ENCODE measurements at places on chromosomes 11 and 22.

- no peak for DNase-seq
These were observed 4.4 kb upstream of the KCNJ11 start for GRCh38 chr11:17392872-17393271.

GRCh38 chr11:67352546-67353316 is 615 bp downstream of the POLD4 start:
- peak; percentile 73 for DNase-seq

- no peak for DNase-seq
These were observed 13.0 kb downstream of the MYO7A start for GRCh38 chr11:77141034-77141433.

DNA sequence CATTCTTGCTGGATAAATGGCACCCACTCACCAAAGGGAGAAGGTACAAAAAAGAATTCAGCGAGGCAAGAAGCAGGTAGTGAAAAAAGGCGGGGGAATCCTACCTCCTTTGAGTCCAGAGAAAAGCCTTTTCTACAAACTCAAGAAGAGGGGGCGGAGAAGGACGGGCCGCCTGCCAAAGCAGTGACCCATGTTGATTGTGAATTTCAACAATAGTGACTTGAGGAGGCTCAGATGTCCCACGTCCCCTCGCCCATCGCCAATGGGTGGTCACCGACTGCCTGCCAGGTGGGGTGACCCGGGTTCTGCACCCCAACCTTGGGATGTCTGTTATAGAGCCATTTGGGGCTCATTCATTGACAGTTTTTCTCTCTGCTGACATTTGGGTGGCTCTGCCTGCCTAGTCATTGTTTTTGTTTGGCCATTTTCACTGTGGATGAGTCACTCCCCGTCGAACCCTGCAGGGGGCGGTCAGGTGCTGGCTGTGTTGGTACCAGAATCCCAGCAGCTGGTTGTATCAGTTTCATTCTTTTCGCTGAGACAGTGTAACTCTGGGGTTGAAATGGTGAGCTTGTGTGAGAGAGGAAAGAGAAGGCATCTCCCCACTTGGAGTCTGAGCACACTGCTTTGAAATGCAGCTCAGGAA is 163.4 kb upstream of the NCAM1 start:
- DNase-seq = no peak

- no peak for DNase-seq
These were observed 22.8 kb upstream of the TP53AIP1 start for GRCh38 chr11:128965485-128965884.

DNA sequence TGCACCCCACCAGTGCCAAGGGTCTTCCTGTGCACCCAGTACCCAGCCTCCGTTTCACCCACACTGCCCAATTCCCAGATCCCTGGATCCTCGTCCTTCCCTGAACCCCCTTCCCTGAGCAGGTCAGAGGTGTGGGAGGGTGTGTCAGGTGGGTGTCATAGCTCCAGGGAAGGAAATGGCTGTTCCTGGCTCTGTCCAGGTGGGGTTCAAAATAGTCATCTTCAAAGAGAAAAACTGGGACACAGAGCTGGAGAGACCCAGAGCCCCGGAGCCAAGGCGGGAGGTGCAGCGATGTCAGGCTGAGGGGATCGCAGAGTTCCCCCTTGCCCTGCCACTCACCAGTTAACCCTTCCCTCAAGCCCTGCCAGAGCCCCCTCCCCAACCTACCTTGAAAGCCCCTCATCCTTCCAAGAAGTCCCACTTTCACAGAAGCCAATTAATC is 698 bp downstream of the C1QTNF4 start:
- no peak for DNase-seq

DNA sequence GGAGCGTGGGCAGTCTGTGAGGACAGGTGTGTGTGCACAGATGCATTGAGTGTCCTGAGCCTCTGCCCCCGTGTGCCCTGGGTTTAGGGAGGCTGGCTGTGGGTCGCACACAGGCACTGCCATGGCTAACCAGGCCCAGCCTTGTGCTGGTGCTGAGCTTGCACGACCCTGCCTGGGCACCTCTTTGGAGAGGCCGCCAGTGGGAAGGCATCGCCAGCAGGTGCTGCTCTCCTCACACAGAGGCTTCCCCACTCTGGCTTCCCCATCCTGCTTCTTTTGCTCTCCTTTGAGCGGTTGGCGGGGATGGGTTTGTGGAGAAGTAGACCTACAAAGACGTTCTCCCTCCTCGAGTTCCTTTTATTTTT is 4.1 kb downstream of the WNT7B start:
- DNase-seq = no peak
